NCI-H774 (cell line): ENCODE measurements at places on chromosomes 2 and 18.

- DNase-seq, result no peak
These were observed 47.6 kb downstream of the GNAL start for GRCh38 chr18:11736656-11737055.

- peak; percentile 11 for DNase-seq
These were observed 800 bp downstream of the TTC21B start for GRCh38 chr2:165952741-165953211.

DNA sequence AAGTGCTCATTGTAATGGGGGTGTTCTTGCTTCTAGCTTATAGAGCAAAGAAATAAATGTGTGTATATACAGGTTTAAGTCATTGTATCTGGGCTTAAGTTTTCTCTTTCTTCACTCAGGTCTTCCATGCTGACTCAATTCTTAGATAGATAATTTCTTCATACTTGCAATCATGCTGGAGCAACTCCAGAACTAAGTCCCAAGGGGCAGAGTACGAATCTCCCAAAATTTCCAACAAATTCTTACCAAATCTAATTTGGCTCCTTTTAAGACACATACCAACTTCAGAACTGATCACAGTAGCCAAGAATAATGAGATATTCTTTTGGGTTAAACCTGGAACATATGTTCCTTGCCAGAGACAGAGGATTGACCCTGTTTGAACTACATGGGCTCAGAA, 4.3 kb upstream of the SPAG16 start:
- no peak for DNase-seq

DNA sequence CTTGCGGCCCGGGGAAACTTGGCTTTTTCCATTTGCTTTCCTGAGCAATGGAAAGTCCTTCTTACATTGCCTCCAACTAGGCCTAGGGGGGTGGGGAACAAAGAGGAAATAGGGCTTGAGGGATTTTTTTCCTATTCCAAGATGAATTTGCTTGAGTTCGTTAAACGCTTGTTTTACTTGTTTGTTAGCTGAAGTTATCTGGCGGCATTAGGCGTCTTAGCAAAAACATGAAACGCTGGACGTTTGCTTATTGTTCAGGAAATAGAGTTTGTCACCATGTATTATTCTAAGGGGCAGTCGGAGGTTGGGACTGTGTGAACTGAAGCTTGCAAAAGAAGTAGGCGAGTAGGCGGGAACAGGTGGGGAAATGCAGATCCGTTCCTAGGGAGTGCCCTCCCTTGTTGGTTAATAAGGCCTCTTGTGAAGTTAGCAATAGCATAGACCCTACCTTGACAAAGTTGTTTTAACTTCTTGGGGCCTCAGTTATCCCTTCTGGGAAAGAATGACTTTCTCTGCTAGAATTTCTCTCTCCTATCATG, 1.9 kb downstream of the CABLES1 start:
- no peak for DNase-seq

DNA sequence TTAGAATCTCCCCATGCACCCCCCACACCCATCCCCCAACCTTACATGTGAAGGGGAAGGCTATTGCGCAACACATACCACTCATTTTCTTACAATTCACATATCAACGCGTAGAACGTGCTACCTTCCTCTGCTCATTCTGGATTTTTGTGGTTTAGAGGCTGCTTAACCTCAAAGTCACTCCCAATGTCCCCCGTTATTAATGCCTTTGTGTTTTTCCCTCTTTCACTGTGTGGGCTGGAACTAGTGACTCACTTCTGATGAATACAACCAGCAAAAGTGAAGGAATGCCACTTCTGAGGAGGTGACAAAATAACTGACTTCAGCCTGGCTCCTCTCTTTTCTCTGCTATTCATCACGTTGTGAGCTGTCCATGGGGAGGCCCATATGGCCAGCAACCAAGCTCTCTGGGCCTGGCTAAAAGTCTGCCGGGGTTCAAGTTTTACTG, 342.5 kb upstream of the NXPH2 start:
- no peak for DNase-seq

GRCh38 chr2:85394976-85395375, 15.2 kb downstream of the CAPG start:
- DNase-seq, result no peak
